ENCODE measurements at places on chromosomes 7 and 10.
A peak's percentile ranks its signal among the peaks of the same experiment; 100 is the strongest.

DNA sequence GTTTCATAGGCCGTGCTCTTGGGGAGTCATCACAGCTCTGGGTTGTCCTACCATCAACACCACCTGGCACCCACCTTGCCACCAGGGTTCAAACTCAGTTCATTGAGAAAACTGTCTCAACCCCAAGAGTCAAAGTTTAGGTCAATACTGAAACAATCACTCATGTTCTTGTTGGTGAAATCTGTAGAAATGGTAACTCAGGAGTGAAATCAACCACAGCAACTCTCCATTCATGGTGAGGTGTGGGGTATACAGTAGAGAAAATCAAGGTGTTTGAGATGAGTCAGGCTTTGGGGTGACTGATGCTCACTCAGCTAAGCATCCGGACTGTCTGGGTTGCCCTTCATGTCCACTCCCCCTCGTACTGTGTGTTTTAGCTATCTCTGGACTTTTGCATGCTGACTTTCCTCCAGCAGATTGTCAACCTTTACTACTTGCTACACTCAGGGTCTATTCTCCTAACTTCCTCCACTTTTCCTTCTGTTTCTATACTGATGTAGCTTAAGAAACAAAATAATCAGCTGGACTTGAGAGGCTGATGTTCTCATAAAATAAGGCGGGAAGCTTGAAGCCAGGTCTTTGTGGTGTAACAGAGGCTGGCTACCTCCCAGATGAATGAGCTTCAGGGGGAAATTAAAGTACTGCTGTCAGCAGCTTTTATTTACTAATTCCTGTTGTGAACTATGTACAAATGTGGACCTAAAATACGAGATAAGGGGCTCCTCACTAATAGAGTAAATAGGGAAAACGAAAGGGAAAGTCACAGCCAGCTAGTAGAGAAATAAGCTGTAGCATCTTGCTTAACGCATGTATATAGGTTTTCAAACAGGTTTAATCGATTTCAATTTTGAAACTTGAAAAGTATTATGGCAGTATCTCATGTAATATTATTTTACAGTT lies 173.6 kb upstream of the AKR1E2 start:
- DNase-seq: peak; percentile 21

DNA sequence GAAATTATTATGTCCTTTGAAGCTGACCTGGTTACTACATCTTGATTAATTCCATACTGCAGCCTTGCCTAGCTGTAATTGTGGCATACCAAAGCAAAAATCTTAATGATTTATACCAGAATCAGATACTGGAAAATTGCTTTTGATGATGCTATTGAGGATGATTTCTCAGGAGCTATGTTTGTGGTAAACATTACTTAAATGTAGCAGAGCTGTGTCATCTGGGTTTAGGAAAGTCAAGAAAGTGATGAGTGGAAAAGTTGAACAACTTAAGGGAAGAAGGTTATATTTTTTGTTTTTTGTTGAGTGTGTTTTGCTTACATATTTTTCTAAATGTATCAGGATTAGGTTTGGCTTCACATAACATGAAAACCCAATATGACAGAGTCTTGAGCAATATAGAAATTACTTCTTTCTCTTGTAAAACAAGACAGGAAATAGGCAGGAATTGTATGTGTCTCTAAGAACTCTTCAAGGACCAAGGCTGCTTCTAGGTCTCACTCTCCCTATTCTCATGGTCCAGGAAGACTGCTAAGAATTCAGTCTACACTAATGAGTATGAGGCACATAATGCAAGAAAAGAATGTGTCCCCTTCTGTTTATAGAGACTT lies 87.6 kb upstream of the MTPN start:
- DNase-seq: no peak

- DNase-seq: no peak
These were observed 105.2 kb downstream of the VWC2 start for GRCh38 chr7:49878627-49879026.

- DNase-seq: no peak
These were observed 74.5 kb downstream of the VWDE start for GRCh38 chr7:12328888-12329770.

Data from activated T-cell treated with anti-CD3 and anti-CD28 coated beads for 48 hours (primary cell).